CD4-positive, CD25-positive, alpha-beta regulatory T cell (primary cell): ENCODE measurements at places on chromosomes 2 and 18. TPM values are rescaled to one million over a fixed set of nuclear protein-coding genes. Genes with fewer than 3 reads are reported as not detected.

Gene RAB6C
- not detected for total RNA-seq

DNA sequence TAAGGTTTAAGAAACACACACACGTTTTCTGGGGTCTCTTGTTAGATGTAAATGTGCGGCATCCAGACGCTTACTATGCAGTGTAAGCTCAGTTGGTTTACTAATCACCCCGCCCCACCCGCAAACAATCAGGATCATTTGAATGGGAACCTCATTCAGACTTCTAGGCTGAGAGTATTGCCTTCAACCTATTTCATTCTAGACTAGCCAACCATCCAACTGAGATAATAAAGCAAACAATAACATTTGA is 1.3 kb upstream of the FIGN start:
- no peak for DNase-seq

GRCh38 chr2:118227698-118228508 is 139.6 kb downstream of the INSIG2 start:
- DNase-seq = no peak

Gene SPRED2
- total RNA-seq = 6.3 TPM

- no peak for DNase-seq
Observed at GRCh38 chr2:57965961-57966360, 80.6 kb upstream of the VRK2 start.

Gene IGFBP5
- 0.05 TPM for total RNA-seq

DNA sequence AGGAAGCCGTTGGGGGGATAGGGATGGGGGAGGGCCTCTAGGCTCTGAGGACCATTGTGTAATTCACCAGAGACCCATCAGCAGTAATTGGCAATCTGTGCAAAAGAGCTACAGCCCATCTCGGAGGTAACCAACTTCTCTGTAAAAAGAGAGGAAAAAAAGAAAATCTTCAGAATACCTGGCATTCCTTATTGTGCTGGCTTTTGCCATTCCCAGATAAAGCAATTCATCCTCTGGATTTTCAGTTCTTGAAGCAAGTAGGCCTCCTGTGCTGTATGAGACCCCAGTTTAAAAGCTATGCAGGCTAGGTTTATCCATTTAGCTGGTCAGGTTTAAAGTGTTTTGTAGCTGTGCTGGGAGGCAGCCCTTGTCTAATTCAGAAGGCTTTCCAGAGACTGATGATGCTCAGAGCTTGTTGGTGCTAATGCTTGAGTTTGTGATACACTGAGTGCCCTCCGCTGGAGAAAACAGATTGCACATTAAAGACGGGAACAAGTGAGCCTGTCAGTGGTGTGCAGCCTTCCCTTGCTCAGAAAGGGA is at the start of gene LRRTM4:
TSS of gene LRRTM4 (minus strand) at position 446 of the 540 bp plus-strand sequence.
- DNase-seq = no peak

Gene SCLY
- 16.0 TPM for total RNA-seq

Gene PER2
- 29.7 TPM for total RNA-seq

- DNase-seq = no peak
Observed at GRCh38 chr18:48186131-48186766, 222.9 kb downstream of the ZBTB7C start.

Gene KYNU
- total RNA-seq = not detected
